Glutamatergic neuron (in vitro differentiated cells): ENCODE measurements at places on chromosomes 3 and 15. TPM values are rescaled to one million over a fixed set of nuclear protein-coding genes. Genes with fewer than 3 reads are reported as not detected.
A peak's percentile ranks its signal among the peaks of the same experiment; 100 is the strongest.

CYP1A2 gene
- not detected for total RNA-seq

TRAT1 gene
- total RNA-seq, result not detected

FRMD5 gene
- 43.8 TPM for total RNA-seq

CEP152 gene
- 8.0 TPM for total RNA-seq

LYSMD4 gene
- 49.8 TPM for total RNA-seq

DNASE1L3 gene
- 0.96 TPM for total RNA-seq

TM6SF1 gene
- total RNA-seq, result not detected

SLC12A8 gene
- total RNA-seq, result 2.4 TPM

WNT5A gene
- total RNA-seq, result 0.76 TPM

CFAP44 gene
- 1.3 TPM for total RNA-seq

IL17RC gene
- total RNA-seq, result 41.9 TPM

DNA sequence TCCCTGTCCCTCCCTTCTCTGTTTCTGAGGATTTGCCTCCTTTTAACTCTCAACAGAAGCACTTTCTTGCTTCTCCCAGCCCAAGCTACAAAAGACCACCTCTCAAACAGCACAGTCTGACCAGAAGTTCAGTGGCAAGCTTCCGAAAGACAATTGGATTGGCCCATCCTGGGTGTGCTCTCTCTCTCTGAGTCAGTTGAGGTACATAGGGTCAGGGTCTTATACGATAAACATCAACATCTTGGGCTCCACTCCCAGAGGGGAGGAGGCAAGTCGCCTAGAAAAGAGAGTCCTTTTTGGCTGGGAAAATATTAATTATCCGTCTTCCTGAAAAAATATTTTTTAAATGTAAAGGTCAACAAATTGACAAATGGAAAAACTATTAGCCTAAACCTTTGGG lies 155.8 kb downstream of the TMCO5A start:
- no peaks in the 10 kb centered on the region for H3K36me3 ChIP-seq
- H3K27me3 ChIP-seq, result peaks cover 4% of the 10 kb centered on the region
- no peak for DNase-seq
- no peak overlapping the region for H3K4me3 ChIP-seq

- peaks cover 6% of the 10 kb centered on the region for H3K4me1 ChIP-seq
- H3K27me3 ChIP-seq, result no peaks in the 10 kb centered on the region
- no peak overlapping the region for H3K27ac ChIP-seq
- DNase-seq, result no peak
- no peak overlapping the region for H3K4me3 ChIP-seq
These were observed 533.1 kb upstream of the NAALADL2 start for GRCh38 chr3:174325834-174326700.

DNA sequence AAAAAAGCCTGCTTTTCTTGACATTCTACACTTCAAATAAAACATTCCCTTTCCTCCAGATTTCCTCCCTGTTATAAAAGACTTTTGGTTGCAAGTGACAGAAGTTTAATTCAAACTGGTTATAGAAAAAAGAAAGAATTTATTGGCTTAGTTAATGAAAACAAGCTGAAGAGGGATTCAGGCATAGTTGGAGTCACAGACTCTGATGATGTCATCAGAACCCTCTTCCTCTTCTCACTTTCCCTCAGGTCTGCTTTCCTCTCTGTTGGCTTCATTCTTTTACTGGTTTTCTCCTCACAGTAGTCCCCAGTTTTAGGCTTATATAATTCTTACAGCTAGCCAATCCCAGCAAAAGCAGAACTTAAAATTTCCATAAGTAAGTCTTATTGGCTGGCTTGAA lies 32.0 kb upstream of the MBNL1 start:
- H3K36me3 ChIP-seq, result no peaks in the 10 kb centered on the region
- no peak overlapping the region for H3K4me3 ChIP-seq
- peaks cover 3% of the 10 kb centered on the region for H3K4me1 ChIP-seq
- H3K27me3 ChIP-seq, result peaks cover 2% of the 10 kb centered on the region
- DNase-seq, result no peak
- no peak overlapping the region for H3K27ac ChIP-seq

DNA sequence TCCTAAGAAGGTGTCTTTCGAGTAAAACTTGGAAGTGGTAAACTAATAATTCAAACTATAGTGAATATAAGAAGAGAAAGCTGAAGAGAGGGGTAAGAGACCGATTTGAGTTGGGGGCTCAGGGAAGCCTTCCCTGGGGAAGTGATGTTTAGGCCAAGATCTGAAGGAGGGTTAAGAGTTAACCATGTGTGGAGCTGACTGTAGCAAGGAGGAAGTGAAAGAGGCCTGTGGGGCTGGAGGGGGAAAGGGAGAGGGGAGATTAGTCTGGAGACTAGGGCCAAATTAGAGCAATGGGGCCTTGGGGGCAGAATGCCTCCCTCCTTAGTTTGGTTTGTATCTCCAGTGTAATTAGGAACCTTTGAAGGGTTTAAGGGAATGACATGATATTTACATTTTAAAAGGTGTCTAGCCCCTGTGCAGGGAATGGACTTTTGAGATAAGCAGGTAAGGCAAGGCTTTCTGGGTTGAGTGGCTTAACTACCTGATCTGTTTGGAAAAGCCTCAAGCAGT lies 2.2 kb downstream of the ZNF592 start:
- H3K27ac ChIP-seq, result peak overlapping the region; percentile 98
- DNase-seq, result no peak
- H3K27me3 ChIP-seq, result peaks cover 13% of the 10 kb centered on the region
- peaks cover 44% of the 10 kb centered on the region for H3K4me1 ChIP-seq
- peak overlapping the region; percentile 94 for H3K4me3 ChIP-seq
- H3K36me3 ChIP-seq, result no peaks in the 10 kb centered on the region

GRCh38 chr3:71421820-71422566 lies 161.5 kb downstream of the FOXP1 start:
- H3K27me3 ChIP-seq, result peaks cover 1% of the 10 kb centered on the region
- H3K27ac ChIP-seq, result no peak overlapping the region
- H3K4me1 ChIP-seq, result peaks cover 2% of the 10 kb centered on the region
- H3K36me3 ChIP-seq, result peaks cover under 1% of the 10 kb centered on the region
- DNase-seq, result no peak

DNA sequence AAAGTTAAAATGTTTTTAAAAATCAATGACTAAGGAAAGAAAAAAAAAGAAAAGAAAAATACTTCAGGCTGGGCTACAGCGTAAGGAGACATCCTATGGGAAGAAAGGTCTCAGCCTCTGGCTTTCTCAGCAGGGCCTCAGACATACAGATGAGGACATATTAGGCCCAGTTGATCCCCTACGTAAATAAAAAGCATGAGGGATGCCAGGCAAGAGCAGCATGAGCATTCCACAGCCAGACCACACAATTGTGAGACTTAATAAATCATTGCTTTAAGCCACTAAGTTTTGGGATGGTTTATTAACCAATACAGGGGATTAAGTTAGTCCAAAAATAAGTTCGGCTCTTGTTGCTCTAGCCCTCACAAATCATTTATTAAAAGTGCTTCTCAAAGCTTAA lies 394.1 kb upstream of the NECTIN3 start:
- H3K4me1 ChIP-seq, result no peaks in the 10 kb centered on the region
- no peak overlapping the region for H3K4me3 ChIP-seq
- no peaks in the 10 kb centered on the region for H3K36me3 ChIP-seq
- no peak for DNase-seq

DNA sequence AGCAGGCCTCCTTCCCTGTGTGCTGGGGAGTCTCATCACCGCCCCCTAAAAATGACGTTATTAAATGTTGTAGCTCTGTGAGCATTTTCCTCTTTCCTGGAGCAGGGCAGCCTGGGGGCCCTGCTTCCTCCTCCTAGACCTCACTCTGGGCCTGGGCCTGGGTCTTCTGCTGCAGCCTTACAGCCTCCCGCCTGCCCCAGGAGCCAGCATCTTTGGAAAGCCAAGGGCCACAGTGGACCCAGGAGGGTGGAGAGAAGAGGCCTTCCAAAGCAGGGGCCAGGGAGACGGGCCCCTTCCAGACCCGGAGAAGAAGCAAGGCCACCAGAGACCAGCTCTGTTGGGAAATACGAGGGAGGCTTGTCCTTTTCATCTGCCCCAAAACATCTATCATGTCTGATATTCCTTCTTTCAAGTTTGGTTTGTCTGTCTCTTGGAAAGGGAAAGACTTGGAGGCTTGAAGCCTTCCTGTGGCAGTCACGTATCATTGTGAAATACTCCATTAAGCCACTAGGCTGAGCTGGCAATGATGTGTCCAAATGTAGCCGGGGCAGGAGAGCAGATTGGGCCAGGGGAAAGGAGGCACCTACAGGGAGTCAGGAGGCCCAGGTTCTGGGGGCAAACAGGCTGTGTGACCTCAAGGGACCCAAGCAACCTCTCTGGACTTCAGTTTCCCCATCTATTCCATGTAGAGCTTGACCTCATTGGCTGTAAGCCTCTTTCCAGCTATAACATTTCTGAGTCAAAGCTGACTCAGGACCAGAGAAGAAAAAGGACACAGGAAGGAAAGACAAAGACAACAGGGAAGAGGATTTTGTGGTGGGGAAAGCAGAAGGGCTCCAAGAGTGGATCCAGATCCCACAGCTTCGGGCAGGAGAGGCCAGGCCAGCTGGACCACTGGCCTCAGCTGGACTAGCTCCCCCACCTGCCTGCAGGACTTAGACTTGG lies 31.1 kb downstream of the CYP11A1 start:
- no peak for DNase-seq
- peaks cover 7% of the 10 kb centered on the region for H3K27me3 ChIP-seq
- H3K4me3 ChIP-seq, result no peak overlapping the region
- H3K27ac ChIP-seq, result no peak overlapping the region

DNA sequence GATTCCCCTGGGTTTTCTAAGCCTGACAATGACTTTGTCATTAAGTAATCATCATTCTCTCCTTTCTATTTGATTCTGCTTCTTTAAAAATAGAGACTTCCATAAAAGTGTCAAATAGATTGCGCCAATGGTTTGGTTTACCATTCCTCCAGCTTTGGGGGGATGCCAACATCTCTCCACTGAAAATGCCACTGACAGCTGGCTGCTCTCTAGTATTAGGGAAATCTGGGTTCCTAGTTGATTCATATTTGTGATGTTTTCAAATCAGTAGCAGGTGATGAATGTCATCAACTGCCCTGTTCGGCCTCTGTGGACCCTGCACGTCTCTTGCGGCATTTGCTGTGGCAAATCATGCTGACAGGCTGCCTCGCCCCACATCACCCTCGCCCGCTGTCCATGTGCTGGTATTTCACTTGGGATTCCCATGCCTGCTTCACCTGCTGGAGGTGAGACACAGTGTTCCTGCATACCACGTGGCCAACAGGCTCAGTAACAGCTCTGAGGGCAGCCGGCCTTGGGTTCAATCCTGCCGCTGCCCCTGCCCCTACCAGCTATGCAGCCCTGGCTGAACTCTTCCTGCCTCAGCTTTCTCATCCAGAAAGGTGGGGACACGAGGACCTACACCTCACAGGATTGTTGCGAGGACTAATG lies 28.1 kb downstream of the ZXDC start:
- H3K4me3 ChIP-seq, result no peak overlapping the region
- no peaks in the 10 kb centered on the region for H3K27me3 ChIP-seq
- peaks cover 14% of the 10 kb centered on the region for H3K4me1 ChIP-seq

DNA sequence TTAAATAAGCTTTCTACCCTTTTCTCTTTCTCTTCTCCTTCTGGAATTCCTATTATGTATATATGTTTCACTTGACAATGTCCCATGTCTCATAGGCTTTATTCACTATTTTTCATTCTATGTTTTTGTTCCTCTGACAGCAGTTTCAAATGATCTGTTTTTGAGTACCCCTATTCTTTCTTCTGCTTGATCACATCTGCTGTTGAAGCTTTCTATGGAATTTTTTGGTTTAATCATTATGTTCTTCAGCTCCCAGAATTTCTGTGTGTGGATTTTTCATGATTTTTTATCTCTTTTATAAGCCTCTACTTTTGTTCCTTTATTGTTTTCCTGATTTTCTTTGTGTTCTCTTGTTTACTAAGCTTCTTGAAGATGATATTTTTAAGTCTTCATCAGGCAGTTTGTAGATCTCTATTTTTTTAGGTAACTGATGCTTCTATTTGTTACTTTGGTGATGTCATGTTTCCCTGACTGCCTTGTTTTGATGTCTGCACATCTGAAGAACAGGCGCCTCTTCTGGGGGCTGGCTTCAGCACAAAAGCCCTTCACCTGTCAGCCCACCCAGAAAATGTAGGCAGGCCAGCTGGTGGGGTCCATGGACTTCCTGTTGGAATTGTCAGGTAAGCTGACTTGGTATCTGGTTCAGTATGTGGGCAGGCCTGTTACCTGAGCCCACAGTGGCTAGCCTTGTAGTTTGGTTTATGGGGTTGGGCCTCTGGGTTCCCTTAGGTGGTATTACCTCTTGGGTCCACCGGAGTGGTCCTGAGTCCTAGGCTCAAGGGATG lies 15.8 kb downstream of the FAM227B start:
- H3K4me3 ChIP-seq, result no peak overlapping the region
- no peak for DNase-seq
- H3K27me3 ChIP-seq, result no peaks in the 10 kb centered on the region
- H3K4me1 ChIP-seq, result no peaks in the 10 kb centered on the region
- H3K27ac ChIP-seq, result no peak overlapping the region
- H3K36me3 ChIP-seq, result peaks cover 19% of the 10 kb centered on the region

- H3K36me3 ChIP-seq, result peaks cover 9% of the 10 kb centered on the region
- H3K4me1 ChIP-seq, result peaks cover 5% of the 10 kb centered on the region
- H3K27ac ChIP-seq, result peak overlapping the region; percentile 94
- H3K4me3 ChIP-seq, result no peak overlapping the region
These were observed 106.6 kb upstream of the ALDH1A3 start for GRCh38 chr15:100772892-100773520.

- H3K4me3 ChIP-seq, result no peak overlapping the region
- peaks cover 14% of the 10 kb centered on the region for H3K4me1 ChIP-seq
- DNase-seq, result no peak
- peaks cover 4% of the 10 kb centered on the region for H3K27me3 ChIP-seq
- no peak overlapping the region for H3K27ac ChIP-seq
These were observed 29.5 kb upstream of the SMAD3 start for GRCh38 chr15:67035886-67036285.

GRCh38 chr3:196803891-196804468 lies 63.7 kb upstream of the SENP5 start:
- H3K4me3 ChIP-seq, result no peak overlapping the region
- no peaks in the 10 kb centered on the region for H3K36me3 ChIP-seq
- H3K27me3 ChIP-seq, result peaks cover 4% of the 10 kb centered on the region
- no peak overlapping the region for H3K27ac ChIP-seq
- DNase-seq, result no peak

- no peaks in the 10 kb centered on the region for H3K36me3 ChIP-seq
- peaks cover 2% of the 10 kb centered on the region for H3K27me3 ChIP-seq
- no peak for DNase-seq
- H3K4me1 ChIP-seq, result peaks cover 7% of the 10 kb centered on the region
- H3K27ac ChIP-seq, result no peak overlapping the region
- H3K4me3 ChIP-seq, result no peak overlapping the region
These were observed 420.7 kb downstream of the ZNF385D start for GRCh38 chr3:21330293-21330692.

DNA sequence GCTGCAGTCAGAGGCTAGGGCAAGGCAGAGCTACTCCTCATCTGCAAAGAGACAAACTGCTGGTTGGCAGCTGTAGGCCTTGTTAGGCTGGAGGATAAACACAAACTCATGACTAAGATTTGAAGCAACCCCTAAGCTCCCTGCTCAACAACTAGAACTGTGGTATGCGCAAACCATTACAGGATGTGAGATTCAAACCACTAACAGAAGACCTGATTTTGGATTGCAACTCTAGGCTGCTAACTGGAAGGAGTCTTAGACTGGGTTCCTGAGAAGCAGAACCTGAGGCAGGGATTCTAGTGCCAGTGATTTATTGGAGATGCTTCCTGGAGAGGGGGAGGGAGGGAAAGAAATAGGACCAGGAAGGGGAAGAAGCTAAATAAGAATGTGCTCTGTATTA lies 22.5 kb downstream of the CCR4 start:
- DNase-seq, result no peak
- peaks cover 1% of the 10 kb centered on the region for H3K27me3 ChIP-seq
- no peaks in the 10 kb centered on the region for H3K4me1 ChIP-seq
- H3K36me3 ChIP-seq, result no peaks in the 10 kb centered on the region
- H3K27ac ChIP-seq, result no peak overlapping the region
